ENCODE measurements at places on chromosomes 12 and 14. TPM values are rescaled to one million over a fixed set of nuclear protein-coding genes. Genes with fewer than 3 reads are reported as not detected.
A peak's percentile ranks its signal among the peaks of the same experiment; 100 is the strongest.

GRCh38 chr12:19726122-19726521, 286.8 kb downstream of the AEBP2 start:
- no peak overlapping the region for H3K27ac ChIP-seq
- no peaks in the 10 kb centered on the region for H3K27me3 ChIP-seq
- no peak for DNase-seq
- no peaks in the 10 kb centered on the region for H3K4me1 ChIP-seq
- no peak overlapping the region for H3K4me3 ChIP-seq
- H3K36me3 ChIP-seq: no peaks in the 10 kb centered on the region

SLC16A7 gene
- 51.2 TPM for total RNA-seq

GRCh38 chr12:9149372-9149771, 33.7 kb upstream of the A2M start:
- no peaks in the 10 kb centered on the region for H3K4me1 ChIP-seq
- no peak for DNase-seq
- no peaks in the 10 kb centered on the region for H3K27me3 ChIP-seq
- H3K27ac ChIP-seq: no peak overlapping the region

DNA sequence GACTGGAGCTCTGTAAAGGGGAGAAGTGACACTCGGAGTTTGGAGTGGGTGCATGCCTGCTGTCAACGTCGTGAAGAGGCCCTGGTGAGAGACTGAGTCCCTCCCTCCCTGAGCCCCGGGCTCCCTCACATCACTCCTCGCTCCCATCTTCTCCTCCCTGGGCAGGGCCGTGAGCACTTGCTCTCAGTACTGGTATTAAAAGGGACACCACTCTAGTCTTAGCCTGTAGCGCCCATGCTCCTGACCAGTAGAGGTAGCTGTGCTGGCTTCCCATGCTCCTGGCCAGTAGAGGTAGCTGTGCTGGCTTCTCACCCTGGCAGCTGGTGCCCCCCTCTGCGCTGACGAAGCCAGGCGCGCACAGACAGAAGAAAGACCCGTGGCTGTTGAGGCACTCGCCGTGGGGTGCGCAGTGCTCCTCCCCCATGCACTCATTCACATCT, 14.7 kb downstream of the ISCA2 start:
- no peak overlapping the region for H3K4me3 ChIP-seq
- no peaks in the 10 kb centered on the region for H3K36me3 ChIP-seq
- no peaks in the 10 kb centered on the region for H3K27me3 ChIP-seq
- DNase-seq: peak; percentile 15
- no peaks in the 10 kb centered on the region for H3K4me1 ChIP-seq
- peak overlapping the region; percentile 29 for H3K27ac ChIP-seq

GRCh38 chr12:12239127-12239526, 27.7 kb downstream of the LRP6 start:
- peak overlapping the region; percentile 16 for H3K27ac ChIP-seq
- no peak overlapping the region for H3K4me3 ChIP-seq
- H3K36me3 ChIP-seq: no peaks in the 10 kb centered on the region
- no peaks in the 10 kb centered on the region for H3K27me3 ChIP-seq
- no peak for DNase-seq

DNA sequence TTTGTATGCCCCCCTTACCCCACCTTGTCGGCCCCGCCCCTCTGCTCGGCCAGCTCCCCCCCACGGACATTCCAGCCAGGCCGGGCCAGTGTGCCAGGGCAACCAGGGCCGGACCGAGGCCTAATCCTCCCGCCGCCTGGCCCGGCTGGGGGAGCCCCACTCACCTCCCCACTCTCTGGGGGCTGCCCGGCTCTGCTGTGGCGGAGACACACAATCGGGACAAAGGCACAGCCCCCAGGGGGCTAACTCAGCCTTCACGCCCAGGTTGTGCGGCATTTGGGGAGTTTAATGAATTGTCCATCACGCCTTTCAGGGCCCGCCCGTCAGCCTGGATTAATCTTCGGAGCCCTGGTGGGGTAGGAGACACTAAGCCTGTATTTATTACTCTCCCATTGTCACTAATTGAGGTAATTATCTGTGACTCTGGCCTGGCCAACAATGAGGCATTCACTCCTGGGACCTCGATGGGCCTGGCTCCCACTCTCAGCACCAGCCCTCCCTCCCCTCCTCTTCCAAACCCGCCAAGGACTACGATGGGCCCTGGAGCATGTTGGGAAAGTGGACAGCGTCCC, 8.7 kb downstream of the WNT1 start:
- no peak overlapping the region for H3K27ac ChIP-seq
- H3K27me3 ChIP-seq: peaks cover 10% of the 10 kb centered on the region
- no peaks in the 10 kb centered on the region for H3K4me1 ChIP-seq
- no peak for DNase-seq
- no peak overlapping the region for H3K4me3 ChIP-seq

DNA sequence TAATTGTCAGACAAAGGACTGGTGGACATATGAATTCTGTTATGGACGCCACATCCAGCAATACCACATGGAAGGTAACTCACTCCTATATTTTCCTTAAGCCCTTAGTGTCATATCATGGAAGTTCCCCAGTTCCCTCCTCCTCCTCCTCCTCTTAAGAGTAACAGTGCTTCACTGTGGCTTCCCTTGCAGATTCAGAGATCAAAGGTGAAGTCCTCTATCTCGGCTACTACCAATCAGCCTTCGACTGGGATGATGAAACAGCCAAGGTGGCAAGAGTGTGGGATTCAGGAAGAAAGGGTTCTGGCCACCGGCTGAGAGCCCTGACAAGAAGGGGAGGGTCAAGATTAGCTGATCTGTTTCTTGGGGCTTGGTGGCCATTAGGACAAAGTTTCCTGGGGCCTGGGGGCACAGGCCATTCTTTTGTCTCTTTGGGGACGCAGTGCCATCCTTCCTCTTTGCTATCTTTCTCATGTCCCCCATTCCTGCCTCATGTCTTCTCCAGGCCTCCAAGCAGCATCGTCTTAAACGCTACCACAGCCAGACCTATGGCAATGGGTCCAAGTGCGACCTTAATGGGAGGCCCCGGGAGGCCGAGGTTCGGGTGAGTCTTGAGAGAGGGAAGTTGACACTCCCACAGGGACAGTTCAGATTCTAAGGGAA, 2.0 kb downstream of the OS9 start:
- no peaks in the 10 kb centered on the region for H3K36me3 ChIP-seq
- no peaks in the 10 kb centered on the region for H3K27me3 ChIP-seq
- no peaks in the 10 kb centered on the region for H3K4me1 ChIP-seq
- no peak for DNase-seq
- H3K27ac ChIP-seq: no peak overlapping the region
- no peak overlapping the region for H3K4me3 ChIP-seq

SPPL3 gene
- total RNA-seq: 27.1 TPM

DNA sequence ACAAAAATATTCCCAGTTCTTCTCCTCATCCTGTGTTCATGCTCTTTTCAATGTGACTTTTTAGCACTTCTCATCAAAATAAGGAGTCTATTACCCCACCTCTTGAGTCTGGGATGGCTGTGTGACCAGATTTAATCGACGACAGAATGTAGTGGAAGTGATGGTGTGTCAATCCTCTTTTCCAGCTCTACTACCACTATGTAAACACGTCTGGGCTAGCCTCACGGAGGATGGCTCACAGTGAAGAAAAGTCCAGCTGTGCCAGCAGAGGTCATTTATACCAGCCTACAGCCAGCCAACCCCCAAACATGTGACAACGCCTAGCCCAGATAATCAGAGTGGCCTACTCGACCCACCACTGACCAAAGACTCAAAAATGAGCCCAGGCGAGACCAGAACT, 37.3 kb upstream of the FGF6 start:
- no peak for DNase-seq
- no peak overlapping the region for H3K27ac ChIP-seq
- H3K36me3 ChIP-seq: no peaks in the 10 kb centered on the region
- H3K4me1 ChIP-seq: no peaks in the 10 kb centered on the region
- H3K4me3 ChIP-seq: no peak overlapping the region

DNA sequence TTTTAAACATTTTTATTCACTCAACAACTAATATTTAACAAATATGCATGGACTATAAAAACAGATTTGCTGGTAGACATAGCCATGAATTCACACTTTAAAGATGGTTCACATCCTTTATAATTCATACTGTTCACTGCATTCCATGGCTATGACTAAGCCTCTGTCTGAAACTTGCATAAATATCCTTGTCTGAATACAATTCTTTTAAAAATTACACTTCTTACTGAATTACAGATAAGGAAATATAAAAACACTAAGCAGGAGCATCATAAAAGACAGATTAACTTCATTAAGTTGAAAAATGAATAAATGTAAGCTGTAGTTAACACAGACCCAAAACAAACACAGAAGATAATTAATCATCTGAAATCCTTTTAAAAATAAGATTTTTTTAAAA, 53.8 kb downstream of the GXYLT1 start:
- H3K36me3 ChIP-seq: no peaks in the 10 kb centered on the region
- H3K4me3 ChIP-seq: no peak overlapping the region
- DNase-seq: no peak
- no peak overlapping the region for H3K27ac ChIP-seq
- H3K4me1 ChIP-seq: no peaks in the 10 kb centered on the region

GRCh38 chr14:35971965-35972630, 146.0 kb downstream of the BRMS1L start:
- H3K4me1 ChIP-seq: no peaks in the 10 kb centered on the region
- H3K27me3 ChIP-seq: no peaks in the 10 kb centered on the region
- no peak overlapping the region for H3K27ac ChIP-seq
- H3K4me3 ChIP-seq: no peak overlapping the region
- DNase-seq: no peak

All from breast epithelium (tissue), 4 donors.